Glutamatergic neuron (in vitro differentiated cells): ENCODE measurements at places on chromosomes 13 and 19.

GRCh38 chr13:79222427-79223205 lies 183.4 kb downstream of the RBM26 start:
- no peak for DNase-seq

DNA sequence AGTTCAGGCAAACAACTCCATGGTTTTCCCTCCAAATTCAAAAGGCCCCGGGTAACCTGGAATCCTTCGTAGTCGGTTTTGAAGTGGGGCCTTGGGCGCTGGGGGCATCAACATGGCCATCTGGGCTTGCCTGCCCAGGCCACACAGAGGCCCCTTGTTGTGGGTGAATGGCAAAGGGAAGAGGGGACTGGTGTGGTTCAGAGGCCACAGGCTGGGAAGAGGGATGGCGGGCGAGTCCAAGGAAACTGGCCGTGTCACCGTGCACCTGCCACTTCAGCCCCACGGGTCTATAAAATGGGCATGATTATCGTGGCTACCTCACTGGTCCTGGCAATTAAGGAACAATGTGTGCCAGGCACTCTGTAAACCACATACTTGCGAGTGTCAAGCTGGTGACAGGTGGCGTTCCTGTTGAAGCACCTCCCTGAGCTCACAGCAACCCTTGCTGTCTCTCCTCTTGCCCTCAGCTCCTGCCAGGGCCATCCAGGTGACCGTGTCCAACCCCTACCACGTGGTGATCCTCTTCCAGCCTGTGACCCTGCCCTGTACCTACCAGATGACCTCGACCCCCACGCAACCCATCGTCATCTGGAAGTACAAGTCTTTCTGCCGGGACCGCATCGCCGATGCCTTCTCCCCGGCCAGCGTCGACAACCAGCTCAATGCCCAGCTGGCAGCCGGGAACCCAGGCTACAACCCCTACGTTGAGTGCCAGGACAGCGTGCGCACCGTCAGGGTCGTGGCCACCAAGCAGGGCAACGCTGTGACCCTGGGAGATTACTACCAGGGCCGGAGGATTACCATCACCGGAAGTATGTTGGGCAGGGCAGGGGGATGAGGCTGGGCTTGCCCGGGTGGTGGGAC lies 1.3 kb downstream of the LSR start:
- no peak for DNase-seq

DNA sequence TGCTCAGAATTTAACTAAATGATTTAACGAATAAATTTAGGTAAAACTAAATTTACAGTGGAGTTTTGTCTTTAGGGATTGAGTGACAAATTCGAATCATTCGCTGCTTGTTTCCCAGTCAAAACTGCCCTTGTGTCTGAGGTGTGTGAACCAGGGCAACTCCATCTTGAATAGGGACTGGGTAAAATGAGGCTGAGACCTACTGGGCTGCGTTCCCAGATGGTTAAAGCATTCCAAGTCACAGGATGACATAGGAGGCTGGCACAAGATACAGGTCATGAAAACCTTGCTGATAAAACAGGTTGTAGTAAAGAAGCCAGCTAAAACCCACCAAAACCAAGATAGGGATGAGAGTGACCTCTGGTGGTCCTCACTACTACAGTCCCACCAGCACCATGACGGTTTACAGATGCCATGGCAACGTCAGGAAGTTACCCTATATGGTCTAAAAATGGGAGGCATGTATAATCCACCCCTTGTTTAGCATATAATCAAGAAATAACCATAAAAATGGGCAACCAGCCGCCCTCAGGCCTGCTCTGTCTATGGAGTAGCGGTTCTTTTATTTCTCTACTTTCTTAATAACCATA lies 10.2 kb upstream of the ANKRD10 start:
- DNase-seq, result no peak

GRCh38 chr13:44818428-44818827 lies 170.8 kb downstream of the NUFIP1 start:
- no peak for DNase-seq

DNA sequence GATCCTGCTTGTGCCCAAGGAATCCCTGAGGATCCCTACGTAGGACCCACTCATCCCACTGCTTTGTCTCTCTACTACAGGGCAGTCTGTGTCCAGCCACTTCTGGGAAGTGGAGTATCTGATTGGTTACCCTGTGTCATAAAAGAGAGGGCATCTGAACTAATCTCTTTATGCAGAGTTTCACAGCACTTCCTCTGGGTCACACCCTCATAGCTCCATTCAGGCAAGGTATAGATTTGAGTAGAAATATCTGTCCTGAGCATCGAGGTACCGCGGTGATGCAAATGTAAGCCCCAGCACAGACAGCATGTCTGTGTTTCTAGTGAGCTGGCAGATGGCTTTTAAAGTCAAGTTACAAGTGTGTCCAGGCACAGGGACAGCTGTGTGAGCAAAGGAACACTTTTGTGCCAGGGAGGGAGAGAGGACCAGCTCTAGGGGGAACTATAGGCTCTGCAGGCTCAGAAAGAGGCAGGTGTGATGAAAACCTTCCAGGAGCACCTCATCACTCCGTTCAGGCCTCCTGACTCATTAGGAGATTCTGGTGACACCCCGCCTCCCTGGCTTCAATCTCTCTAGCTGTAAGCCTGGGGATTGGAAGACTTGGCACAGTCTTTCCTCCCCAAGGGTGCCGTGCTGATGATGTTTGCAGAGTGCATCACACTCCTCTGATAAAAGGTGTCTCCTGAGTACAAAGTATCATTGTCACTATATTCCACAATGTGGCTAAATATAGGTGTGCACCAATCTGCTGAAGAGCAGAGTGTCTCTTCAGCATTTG lies 84.3 kb upstream of the UBL3 start:
- DNase-seq, result no peak
